ENCODE measurements at places on chromosomes 4 and X.

DNA sequence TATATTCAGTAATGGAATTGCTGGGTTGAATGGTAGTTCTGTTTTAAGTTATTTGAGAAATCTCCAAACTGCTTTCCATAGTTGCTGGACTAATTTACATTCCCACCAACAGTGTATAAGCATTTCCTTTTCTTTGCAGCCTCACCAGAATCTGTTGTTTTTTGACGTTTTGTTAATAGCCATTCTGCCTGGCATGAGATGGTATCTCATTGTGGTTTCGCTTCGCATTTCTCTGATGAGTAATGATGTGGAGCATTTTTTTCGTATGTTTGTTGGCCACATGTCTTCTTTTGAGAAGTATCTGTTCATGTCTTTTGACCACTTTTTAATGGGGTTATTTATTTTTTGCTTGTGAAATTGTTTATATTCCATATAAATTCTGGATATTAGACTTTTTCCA is 13.6 kb upstream of the MAGED4B start:
- DNase-seq, result no peak

DNA sequence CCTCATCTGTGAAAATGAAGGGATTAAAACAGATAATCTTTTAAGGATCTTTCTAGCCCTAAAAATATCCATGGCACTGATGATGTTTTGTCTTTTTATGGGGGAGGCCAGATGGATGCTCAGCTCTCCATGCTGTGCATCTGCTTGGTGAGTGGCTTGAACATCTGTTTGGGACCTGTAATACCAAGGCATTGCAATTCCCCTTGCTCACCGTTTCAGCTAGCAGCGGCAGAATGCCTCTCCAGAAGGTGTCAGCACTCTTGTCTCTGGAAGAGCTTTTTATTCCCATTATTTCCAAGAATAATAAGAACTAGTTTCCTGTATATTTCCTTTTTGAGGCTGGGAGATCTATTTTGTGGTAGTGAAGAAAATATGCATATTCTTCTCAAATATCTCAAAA is 151.9 kb upstream of the ANK2 start:
- DNase-seq, result no peak

DNA sequence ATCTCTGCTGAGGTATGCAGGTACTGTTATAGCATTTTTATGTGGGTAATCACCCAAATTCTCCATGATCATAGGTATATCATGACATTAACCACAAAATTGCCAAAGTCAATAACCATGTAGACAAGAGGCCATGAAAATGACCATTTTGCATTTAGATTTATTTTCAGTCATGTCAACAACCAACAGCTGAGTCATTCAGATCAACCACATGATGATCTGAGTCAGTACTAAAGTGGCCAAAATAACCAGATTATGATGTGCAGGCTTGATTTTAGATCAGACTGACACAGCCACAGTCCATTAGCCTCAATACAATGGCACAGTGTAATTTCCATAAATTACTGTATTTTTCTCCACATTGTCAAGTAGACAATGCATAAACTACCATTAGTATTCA is 240.5 kb downstream of the GRIA3 start:
- DNase-seq, result no peak

GRCh38 chrX:151875270-151876026 is 37.2 kb upstream of the MAGEA4 start:
- no peak for DNase-seq

GRCh38 chr4:27811948-27812347 is 951.3 kb downstream of the STIM2 start:
- no peak for DNase-seq

DNA sequence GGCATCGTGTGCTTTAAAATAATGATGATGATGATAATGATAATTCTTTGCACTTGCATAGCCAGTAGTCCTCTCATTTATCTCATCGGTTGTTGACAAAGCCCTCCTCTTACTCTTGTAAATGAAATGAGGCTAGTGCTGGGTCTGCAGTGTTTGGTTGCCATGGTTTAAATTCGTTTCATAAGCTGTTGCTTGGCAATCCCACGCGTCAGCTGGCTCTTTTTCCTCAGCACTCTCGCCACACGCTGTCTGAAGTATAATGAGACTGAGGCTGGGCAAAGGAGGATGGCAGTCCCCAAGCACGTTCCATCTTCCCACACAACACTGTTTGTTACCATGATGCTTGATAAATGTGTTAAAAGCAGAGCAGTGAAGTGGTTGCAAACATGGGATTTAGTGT is 15.5 kb downstream of the PAGE4 start:
- DNase-seq, result no peak

DNA sequence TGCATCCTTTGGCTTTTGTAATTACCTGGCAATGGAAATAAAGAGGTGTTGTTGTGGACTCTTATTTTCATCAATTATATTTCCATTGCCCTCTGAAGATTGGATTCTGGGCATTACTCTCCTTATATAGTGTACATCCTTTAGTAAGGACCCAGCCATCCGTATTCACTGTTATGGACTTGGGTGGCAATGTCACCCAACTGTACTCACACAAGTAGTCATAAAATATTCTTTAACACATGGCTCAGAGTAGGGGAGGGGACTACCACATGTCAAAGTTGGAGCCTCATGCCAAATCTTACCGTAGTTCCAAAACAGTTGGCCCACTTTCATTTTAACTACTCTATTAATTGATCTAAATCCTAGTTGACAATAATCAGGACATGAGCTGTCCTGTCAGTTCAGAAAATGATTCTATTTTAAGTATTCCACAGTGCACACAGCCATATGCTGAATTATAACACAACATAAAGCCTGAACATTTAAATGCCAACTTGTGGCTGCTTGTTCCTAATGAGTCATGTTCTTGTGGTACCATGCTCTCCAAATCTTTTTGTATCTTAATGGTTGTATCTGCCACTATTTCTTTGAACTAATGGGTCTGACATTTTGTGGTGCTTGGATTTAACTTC is 4.9 kb downstream of the FRAS1 start:
- no peak for DNase-seq

DNA sequence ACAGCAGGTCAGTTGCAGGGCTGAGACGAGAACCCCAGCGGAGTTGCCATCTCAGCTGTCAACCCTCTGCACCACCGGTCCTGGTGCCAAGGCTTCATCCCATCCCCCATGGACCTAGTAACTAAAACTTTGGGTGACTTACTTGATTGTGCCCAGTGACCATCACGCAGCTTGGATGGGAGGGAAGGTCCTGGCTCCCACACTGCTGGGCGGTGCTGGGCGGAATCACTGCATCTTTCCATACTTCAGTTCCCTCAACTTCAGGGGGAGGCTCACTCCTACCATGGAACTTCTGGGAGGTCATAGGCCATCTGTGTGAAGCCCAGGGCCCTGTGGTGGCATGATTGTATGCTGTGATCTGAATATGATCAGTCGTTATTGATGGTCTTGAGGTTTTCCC is 26.2 kb upstream of the JAKMIP1 start:
- DNase-seq, result no peak

DNA sequence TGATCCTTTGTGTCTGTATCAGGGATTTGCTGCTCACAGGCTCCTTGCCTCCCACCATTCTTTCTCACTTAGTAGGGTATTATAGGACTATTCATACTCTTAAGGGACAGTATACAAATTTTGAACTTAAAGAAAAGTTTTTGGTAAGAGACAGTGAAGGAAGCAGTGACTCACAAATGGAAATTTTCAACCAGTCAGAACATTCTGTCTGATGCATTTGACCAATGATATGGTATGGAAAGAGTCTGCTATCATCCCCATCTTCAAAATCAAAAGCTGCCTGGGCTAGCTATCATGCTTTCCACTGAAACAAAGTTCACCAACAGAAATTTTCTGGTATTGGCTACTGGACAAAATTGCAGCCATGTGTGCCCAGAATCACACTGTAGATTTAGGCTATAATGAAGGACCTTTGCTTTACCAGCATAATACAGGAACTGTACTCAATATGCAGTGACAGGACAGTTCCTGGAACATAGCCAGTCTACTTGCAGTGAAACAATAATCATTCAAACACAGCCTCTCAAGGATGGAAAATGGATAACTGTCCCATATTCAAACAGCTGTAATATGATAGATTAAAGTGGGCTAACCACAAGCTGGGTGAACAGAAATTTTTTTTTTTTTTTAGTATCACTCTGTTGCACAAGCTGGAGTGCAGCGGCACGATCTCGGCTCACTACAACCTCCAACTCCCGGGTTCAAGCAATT is 109.0 kb upstream of the ACSL4 start:
- peak; percentile 67 for DNase-seq

GRCh38 chr4:186787536-186787935 is 63.9 kb upstream of the FAT1 start:
- no peak for DNase-seq

GRCh38 chrX:12945494-12945893 is 29.4 kb upstream of the TMSB4X start:
- DNase-seq, result no peak

DNA sequence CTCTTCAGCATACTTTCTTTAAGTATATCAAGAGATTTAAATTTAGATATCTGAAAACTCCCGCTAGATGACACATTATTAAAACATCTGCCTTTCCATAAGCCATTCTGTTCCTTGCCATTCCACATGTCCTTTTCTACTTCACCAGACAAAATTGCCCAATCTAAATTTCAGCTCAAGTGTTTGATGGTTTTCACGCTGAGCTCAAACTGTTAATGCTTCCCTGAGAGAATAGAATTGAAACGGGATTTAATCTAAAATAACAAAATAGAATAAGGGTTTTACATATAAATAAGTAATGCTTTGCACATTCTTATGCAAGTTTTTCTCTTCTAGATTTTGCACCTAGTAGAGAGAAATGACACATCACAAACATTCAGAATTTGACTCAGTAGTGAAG is 764.5 kb upstream of the TENM3 start:
- no peak for DNase-seq

- DNase-seq, result peak; percentile 2
These were observed 64.0 kb upstream of the FGF13 start for GRCh38 chrX:138775517-138775916.

- DNase-seq, result no peak
These were observed 20.0 kb downstream of the NDP start for GRCh38 chrX:43953218-43953617.

DNA sequence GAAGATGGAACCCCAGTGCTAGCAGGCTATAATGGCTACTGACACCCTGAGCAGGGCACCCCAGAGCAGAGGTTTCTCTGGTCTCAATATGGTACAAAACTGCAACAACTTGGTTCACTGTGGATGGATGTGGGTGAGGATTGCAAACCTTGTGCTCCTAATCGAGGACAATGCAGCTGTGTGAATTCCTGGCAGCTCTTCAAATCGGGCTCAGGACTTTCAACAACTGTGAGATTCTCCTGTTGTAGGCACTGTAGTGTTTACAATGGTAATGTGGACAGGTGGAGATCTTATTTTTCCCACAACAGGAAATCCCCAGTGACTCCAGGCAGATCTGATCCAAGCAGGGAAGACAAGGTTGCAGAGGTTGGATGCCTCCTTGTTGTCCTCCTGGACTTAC is 101.5 kb downstream of the RCHY1 start:
- DNase-seq, result no peak

- no peak for DNase-seq
These were observed 24.8 kb downstream of the HOPX start for GRCh38 chr4:56656346-56656643.

- no peak for DNase-seq
These were observed 296.3 kb upstream of the ATOH1 start for GRCh38 chr4:93532234-93532633.

Measured in CMK (cell line).